ENCODE measurements at places on chromosomes 11 and 22.

GRCh38 chr11:20089796-20090653, 70.2 kb downstream of the DBX1 start:
- DNase-seq: no peak

GRCh38 chr22:47310601-47311000, 548.2 kb downstream of the TBC1D22A start:
- DNase-seq: no peak

- DNase-seq: peak; percentile 48
Measured at GRCh38 chr11:208181-208916, 841 bp downstream of the RIC8A start.

GRCh38 chr22:30860176-30861105, 108.1 kb downstream of the MORC2 start:
- no peak for DNase-seq

GRCh38 chr11:96169250-96169649, 173.7 kb downstream of the MAML2 start:
- DNase-seq: no peak

- peak; percentile 81 for DNase-seq
Measured at GRCh38 chr11:87325490-87325872, 287.7 kb downstream of the TMEM135 start.

- no peak for DNase-seq
Measured at GRCh38 chr11:106369224-106369623, 291.8 kb downstream of the AASDHPPT start.

GRCh38 chr11:32414925-32415324, 20.4 kb downstream of the WT1 start:
- no peak for DNase-seq

DNA sequence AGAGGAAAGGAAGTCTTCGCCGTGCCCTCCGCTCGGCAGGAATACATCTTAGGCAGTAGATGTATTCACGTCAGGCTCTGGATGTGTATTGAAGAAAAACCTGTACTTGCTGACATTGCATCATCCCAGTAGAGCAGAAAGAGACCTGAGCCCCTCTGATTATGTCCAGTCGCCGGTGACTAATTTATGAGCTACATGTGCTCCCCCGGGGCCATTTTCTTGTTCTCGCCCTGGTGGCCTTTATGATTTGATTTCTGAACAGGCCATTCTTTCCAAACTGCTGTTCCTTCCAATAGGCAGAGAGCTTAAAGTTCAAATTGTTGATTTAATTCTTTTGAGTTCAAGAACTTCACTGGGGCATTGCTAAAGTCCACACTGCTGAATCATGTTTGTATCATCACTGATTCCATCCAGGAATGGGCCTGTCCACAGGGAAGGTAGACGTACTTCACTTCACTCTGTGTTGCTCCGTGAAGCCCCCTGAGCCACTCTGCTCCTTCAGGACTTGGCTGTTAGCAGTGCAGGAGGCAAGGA, 137.3 kb upstream of the RASSF10 start:
- DNase-seq: no peak

DNA sequence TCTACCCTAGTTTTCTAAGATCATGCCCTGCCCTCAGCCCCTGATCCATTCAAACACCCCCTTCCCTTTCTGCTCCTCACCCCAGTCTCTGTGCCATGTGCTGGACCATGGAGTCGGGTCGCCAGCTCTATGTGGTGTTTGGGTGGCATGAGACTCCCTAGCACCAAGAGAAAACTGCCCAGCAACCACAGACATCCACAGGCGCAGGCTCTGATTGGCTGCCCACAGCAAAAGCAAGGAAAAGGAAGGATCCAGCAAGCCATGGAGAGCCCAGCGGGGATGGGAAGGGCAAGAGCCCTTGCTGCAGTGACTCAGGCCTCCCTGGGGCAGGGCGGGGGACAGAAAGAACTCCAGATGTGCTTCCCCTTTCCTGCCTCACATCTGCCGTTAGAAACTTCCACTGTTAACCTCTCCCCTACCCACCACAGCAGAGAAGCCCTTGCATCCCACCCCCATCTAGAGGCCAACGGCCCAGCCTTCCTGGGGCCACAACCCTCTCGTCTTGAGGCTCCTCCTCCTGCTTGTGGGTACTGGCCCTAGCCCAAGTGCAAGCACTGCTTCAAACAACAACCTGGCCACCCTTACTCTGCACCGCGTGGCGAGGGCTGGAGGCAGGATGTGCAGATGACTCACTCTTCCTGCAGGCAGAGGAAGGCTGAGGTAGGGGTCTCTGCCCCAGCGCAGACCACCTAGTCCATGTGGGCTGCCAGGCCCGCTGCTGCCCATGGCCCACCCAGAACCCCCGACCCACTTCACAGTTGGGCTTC, 9.7 kb upstream of the AHNAK start:
- DNase-seq: peak; percentile 88

GRCh38 chr11:106961518-106961917, 56.8 kb downstream of the GUCY1A2 start:
- DNase-seq: no peak

GRCh38 chr22:47396105-47396504, 633.7 kb downstream of the TBC1D22A start:
- DNase-seq: no peak

GRCh38 chr11:78902771-78903507, 328.3 kb upstream of the NARS2 start:
- DNase-seq: no peak

- no peak for DNase-seq
Measured at GRCh38 chr11:60996381-60997138, 25.1 kb downstream of the CD6 start.

GRCh38 chr11:102476812-102477211, 24.2 kb upstream of the TMEM123 start:
- no peak for DNase-seq

GRCh38 chr11:134975866-134976376, 563.9 kb upstream of the B3GAT1 start:
- no peak for DNase-seq

GRCh38 chr11:131954146-131954545, 583.7 kb downstream of the NTM start:
- DNase-seq: no peak

- no peak for DNase-seq
Measured at GRCh38 chr22:30705710-30706651, 11.3 kb downstream of the OSBP2 start.

DNA sequence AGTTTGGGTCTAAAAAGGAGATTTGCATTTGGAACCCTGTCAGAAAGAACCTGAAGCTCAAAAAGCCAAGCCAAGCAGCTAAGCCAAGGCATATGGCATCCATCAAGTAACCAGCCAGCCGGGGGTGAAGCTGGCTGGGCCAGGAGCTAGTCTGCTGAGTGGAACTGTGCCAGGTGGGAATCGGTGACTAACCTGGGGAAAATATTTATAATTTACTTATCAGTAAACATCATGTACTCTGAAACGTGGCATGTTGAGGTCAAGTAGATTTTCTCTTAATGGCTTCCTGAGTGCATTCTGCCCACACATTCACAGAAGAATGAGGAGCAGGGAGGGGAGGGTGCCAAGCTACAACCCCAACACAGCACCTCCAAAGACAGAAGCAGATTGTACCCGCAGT, 70.5 kb upstream of the SESN3 start:
- DNase-seq: peak; percentile 41

DNA sequence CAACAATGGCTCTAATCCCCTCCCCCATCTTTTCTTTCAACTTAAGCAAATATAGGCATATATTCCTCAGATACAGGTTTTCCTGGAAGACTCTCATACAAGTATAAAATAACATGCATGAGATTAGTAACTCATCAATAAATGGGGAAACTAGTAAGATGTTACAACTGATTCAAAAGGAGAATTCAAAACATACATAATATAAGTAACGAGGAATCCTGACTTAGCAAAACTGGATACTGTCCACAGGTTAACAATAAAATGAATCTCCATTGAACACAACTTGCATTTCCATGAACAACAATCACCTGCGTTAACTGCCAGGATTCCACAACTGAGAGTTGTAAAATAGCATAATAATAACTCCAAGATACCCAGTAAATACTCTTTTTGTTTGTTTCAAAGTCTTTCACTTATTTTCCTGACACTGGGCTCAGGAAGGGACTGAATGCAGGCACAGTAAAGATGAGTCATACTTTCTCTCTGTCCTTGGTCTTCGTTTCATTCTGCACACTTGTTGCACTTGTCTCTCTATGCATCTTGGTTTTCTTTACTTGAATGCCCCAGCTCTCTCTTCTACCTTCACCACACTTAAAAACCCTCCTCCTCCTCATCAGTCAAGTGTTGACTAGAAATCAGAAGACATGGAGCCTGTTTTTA, 8.1 kb downstream of the APIP start:
- DNase-seq: no peak

DNA sequence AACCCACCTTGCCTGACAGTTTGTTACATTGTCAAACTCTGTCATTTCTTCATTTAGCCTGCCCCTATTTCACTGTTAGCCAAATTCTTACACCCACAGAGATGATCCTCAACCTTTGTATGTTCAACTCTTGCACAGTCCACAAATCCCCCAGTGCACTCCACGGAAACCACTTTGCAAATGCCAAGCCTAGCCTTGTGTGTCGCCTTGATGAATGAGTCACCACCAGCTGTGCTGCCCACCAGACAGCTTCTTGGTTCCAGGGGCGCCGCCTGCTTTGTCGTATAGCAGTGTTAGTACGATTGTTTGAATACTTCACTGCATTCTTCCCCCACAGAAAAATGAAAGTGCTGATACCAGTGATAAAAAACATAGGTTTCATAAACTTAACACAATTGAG, 686.3 kb downstream of the NTM start:
- DNase-seq: no peak

DNA sequence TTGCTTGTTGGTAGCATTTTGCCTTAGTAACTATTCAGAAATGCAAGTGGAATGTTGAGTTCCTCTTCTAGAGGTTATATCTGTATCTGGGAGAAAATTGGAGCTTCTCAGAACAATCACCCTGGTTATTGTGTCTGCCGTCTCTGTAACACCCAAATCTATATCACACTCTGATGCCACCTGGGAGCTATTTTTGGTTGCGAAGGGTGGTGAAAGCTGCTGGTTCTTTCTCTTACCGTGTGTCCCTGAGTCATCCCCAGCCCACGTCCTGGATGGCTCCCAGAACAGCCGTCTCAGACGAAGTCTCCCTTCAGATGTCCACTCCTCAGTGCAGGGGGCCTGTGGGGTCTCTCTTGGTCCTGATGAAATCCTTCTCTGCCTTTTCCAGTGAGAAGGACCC, 83.5 kb downstream of the C22orf31 start:
- DNase-seq: no peak

GRCh38 chr11:6794639-6795038, 4.8 kb downstream of the OR6A2 start:
- no peak for DNase-seq

- peak; percentile 29 for DNase-seq
Measured at GRCh38 chr11:13278609-13279486, 1.3 kb downstream of the BMAL1 start.

- DNase-seq: no peak
Measured at GRCh38 chr11:79090191-79090705, 350.6 kb downstream of the TENM4 start.

- DNase-seq: no peak
Measured at GRCh38 chr11:59614277-59615119, 1.1 kb downstream of the OSBP start.

- DNase-seq: no peak
Measured at GRCh38 chr22:30856741-30857502, 111.7 kb downstream of the MORC2 start.

GRCh38 chr11:10695833-10696232, 2.3 kb upstream of the IRAG1 start:
- DNase-seq: no peak

GRCh38 chr22:44682556-44683168, 19.3 kb upstream of the PRR5 start:
- no peak for DNase-seq
